Posterior cingulate gyrus (tissue), 11 donors: ENCODE measurements at places on chromosomes 6 and 20.

DNA sequence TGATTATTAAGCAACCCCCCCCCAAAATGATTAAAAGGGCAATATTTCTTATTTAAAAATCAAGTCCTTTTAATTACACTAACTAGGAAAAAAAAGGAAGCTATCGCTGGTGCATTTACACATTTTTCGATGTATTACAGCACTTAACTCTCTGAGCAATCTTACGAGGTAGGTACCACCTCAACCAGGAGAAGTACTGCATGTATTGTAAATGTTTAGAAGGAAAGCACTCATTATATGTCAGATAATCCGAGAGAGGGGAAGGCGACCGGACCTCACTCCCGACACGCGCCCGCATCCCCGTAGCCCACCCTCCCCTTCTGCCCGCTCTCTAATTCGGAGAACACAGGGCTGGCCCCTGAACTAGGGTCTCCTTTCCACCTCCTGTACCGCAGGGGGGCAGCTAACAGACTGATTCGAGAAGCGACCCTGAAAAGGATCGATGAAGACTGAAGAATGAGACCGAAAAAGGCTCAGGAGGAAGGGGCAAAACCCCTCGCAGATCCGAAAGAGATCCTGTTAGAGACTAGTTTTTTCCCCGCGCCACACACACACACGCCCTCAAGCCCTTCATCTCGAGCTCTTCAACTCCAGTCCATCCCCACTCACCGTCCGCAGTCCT is 337 bp downstream of the ESF1 start:
- DNase-seq = no peak

- DNase-seq = no peak
Measured at GRCh38 chr20:49993301-49993751, 10.5 kb downstream of the SNAI1 start.

- DNase-seq = no peak
Measured at GRCh38 chr6:12264671-12265070, 25.5 kb upstream of the EDN1 start.

DNA sequence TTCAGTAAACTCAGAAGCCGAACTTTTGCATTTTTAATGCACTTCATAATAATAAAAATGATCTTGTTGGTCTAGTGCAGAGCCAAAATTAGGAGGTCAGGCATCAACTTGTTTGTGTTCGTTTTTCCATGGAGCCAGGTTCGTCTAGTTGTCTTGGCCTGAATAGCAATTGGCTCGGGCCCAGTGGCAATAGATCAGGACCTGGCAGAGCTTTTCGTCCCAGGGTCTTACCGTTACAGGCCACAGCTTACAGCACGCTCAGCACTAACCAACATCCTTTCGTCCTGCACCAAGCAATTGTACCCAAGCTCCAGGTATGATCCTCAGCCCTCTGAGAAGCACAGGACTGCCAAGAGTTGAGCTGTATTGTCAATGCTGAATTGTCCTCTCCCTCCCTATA is 240.5 kb upstream of the PLN start:
- DNase-seq = no peak

DNA sequence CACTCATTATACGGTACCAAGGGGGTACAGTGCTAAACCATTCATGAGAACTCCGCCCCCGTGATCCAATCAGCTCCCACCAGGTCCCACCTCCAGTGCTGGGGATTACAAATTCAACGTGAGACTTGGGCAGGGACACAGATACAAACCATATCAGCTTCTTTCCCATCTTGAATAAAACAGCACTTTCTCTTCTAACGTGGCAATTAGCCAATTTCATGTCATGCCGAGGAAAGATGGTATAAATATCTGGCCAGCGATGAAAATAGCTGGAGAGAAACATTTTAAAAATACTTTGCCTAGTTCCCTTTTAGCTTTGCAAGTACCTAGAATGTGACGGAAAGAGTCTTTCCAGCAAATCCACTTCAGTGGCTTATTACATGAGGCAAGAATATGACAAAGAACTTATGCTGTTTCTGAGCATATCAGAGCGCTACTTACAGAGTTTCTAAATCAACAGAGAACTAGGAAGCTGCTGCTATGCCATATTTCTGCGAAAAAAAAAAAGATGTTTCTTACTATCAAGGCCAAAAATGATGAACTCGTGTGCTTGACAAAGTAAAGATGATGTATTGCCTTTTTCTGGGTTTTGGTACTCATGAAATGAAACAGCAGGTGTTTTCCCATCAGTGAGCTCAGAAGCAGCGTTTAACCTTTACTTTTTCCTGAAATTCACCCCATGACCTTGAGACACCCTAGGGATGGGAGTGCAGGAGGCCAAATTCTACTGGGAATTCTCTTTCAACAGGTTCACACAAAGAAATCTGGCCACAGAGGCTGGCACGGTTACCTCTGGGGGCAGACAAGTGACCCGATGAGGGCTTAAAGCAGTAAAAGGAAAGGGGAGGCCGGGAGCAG is 37.9 kb downstream of the AGPAT4 start:
- no peak for DNase-seq

DNA sequence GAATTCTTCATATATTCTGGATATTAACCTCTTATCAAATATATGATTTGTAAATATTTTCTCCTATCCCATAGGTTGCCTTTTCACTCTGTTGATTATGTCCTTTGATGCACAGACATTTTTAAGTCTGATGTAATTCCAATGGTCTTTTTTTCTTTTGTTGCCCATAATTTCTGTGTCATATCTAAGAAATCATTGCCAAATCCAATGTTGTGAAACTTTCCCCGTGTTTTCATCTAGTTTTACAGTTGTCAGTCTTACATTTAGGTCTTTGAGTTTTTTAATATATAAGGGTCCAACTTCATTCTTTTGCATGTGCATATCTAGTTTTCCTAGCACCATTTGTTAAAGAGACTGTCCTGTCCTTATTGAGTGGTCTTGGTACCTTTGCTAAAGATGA is 111.5 kb downstream of the SESN1 start:
- no peak for DNase-seq

- DNase-seq = no peak
Measured at GRCh38 chr6:37866590-37867507, 47.3 kb downstream of the ZFAND3 start.

DNA sequence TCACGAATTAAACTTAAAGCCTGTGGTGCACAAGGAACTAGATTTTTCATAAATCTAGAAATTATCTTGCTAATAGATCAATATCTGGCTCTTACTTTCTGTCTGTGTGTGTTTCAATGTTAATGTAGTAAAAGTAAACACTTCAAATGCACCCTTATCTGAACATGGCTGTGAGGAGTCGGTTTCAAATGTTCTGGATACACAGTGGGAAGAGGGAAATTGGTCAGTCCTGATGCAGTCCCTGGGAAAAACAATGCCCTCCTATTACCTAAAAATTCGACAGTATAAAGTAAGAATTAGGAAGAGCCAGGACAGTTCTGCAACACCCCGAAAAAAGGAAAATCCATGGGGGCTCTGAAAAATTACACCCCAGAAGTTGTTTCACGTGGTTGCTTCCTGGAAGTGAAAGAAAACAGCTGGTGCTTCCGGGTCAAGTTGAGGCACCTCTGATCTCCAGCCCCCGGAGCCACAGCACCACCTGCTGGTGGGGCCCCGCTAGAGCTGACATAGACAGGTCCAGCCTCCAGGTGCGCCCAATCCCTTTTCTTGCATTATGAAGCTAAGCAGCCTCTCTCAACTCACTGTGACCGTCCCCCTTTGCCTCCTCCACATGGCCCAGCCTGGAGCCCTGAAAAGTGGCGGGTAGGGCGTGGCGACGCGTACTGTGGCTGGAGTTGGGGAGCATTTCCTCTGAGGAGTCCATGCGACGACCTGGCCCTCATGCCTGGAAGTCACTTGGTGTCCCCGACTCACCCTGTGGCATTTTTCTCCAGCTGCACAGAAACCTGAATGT is 8.3 kb downstream of the SEMG2 start:
- DNase-seq = no peak

DNA sequence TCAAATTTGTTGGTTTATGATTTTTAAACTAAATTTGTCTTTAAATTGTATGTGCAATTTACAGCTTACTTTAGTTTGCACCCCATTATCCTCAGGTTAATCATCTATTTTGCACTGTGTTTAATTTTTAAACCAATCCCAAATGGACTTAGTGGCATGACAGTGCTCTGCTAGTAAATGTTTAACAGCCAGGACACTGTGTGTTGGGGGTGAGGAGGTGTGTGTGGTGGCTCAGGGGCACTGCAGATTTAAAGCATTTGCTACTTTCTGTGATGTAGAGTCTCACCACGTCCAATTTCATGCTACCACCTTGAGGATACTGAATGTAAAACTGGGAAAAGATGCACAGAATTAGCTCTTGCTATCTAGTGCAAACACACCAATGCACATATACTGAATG is 225.7 kb downstream of the HAO1 start:
- no peak for DNase-seq

DNA sequence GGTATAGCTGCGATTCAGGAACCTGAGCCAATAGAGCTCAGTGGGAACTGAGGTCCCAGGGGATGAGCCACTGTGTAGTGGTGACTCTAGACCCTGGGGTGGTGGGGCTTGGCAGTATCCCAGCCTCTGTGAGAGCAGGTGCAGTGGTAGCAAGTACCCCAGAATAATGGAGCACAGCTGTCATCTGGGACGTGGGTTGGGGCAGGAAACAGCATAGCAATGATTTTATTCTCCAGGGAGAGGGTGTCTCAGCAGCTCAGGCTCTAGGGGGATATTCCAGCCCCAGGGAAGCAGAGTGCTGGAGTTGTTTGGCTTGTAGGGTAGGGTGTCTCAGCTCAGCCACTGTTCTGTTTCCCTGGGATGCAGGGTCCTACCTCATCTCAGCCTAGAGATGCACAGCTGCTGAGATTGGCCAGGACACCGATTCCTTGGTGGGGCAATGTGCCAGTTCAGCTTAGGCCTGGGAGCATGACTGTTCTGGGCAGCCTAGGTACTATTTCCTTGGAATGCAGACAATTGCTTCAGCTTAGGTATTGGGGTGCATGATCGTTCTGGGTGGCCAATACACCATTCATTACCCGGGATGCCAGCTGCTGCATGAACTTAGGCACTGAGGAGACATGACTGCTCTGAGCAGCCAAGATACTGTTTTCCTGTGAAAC is 34.0 kb upstream of the NUP153 start:
- no peak for DNase-seq

- DNase-seq = no peak
Measured at GRCh38 chr6:156752666-156753301, 24.4 kb upstream of the ARID1B start.

GRCh38 chr6:79005497-79005896 is 72.6 kb downstream of the PHIP start:
- DNase-seq = no peak

DNA sequence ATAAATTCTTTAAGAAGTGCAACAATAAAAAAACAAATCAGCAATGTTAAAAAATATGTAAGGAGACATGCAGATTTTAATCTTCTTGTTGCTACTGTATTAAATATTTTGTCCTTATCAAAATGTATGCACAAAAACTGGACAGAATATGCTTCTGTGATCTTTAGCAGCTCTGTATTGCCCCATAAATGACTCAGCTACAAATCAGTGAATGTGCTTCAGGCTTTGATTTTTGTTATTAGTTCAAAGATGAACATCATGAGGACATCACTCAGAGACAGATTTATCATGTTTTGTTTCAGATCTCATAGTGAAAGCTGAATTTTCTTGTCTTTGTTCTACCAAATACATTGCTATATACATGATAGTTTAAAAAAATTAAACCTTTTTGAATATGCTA is 312.4 kb downstream of the GRIK2 start:
- DNase-seq = no peak

GRCh38 chr20:50467174-50467573 is 43.0 kb upstream of the PTPN1 start:
- DNase-seq = no peak

- DNase-seq = no peak
Measured at GRCh38 chr6:146881228-146882181, 282.7 kb downstream of the ADGB start.

DNA sequence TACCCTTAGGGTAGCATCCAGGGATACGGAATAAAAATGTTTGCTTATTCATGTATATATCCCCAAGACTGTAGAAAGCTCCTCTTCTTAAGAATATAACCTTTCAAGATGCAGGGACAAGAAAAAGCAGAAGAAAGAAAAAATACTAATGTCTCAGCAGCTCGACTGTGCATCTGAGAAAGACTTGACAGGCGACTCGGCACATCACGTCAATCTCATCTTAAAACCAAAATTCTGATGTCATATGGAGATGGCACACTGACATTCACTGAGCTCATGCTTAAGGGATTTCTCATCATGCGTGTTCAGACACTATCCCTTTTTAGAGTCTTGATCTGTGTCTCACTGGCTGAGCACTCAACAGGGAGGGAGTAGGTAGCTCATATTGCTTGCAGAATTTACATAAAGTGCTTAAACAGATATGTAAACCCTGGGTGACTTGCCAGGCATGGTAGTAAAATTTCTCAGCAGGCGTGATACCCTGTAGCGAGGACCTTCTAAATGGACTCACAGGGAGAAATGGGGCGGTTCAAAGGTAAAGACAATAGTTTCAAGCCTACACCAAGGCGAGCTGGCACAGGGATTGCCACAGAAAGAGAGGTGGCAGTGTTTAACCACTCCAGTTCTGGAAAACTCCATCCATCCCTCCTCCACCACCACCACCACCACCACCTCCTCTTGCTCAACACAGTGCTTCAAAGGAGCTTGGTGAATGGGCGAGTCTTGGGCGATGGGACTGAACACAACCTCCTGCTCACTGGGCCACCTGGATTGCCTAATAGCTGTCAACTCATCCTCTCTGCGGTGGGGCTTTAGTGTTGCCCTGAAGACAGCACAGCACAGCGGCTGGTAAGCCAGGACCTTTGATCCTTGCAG is 330.5 kb downstream of the TFAP2A start:
- no peak for DNase-seq

- no peak for DNase-seq
Measured at GRCh38 chr6:113647143-113647889, 209.8 kb upstream of the MARCKS start.

DNA sequence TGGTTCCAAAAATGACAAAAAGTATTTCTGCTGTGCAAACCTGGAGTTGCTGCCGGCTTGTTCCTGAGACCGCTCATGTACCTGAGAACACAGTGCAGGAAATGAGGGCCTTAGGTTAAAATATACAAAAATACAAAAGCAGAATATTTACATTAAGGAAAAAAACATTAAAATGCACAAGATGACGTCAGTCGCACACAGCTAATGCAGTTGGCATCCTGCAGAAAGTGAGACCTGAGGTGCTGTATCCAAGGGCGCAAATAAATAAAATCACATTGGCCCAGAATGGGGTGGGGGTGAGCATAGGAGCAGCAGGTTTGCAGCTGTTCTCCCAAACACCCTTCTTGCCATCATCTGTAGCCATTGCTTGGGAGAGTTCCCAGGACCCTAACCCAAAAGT is 310.6 kb upstream of the BTBD3 start:
- no peak for DNase-seq

GRCh38 chr6:138517635-138518034 is 18.3 kb upstream of the NHSL1 start:
- DNase-seq = no peak

- DNase-seq = no peak
Measured at GRCh38 chr20:13238001-13238653, 17.1 kb downstream of the ISM1 start.

DNA sequence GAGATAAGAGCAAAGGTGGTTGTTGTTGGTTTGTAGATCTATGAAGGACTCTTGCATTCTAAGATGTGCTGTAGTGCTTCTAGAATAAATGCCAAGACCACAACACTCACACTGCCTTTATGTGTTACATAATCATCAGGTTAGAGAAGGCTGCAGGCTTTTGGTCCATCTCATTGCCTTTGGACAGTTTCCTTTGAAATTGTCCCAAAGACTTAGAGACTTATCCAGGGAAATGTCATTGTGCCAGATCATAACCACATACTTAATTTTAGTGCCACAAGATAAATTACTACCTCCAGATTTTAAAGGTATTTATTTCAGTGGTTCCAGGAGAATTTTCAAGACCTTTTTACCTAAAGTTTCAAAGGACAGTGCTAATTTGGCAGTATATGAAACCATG is 666.6 kb upstream of the CITED2 start:
- no peak for DNase-seq
